ENCODE measurements at places on chromosomes 4 and X.

DNA sequence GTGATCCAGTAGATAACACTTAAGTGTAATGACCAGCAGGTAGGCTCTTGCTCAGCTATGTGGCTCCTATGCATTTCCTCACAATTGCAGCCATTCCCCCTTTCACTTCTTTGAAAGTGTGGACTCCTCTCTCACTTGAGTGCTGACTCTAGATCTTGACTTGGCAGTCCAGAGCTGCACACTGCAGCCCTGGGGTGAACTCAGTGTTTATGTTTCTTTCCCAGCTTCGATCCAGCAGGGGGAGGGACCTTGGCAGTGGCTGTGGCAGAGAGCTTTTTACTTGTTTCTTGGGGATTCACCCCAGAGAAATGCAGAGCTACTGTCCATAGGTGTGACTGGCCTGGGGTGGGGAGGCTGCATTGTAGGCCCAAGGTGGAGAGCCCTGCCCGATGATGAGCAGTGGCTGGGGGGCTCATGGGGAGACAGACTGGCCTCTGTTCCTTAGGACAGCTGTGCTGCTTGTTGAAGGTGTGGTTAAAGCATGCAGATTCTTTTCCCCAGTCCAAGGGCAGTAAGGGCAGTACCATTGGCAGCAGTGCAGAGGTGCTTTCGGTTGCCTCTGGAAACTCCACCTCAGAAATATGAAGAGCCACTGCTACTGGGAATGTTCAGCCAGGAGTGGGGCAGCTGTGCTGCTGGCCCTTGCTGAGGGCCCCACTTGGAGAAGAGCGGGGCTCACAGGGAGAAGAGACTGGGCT lies 134.7 kb downstream of the SH3BGRL start:
- DNase-seq, result no peak

- DNase-seq, result no peak
These were observed 111.3 kb upstream of the ATP8A1 start for GRCh38 chr4:42768125-42768748.

GRCh38 chrX:116862340-116862739 lies 399.6 kb upstream of the CT83 start:
- DNase-seq, result no peak

DNA sequence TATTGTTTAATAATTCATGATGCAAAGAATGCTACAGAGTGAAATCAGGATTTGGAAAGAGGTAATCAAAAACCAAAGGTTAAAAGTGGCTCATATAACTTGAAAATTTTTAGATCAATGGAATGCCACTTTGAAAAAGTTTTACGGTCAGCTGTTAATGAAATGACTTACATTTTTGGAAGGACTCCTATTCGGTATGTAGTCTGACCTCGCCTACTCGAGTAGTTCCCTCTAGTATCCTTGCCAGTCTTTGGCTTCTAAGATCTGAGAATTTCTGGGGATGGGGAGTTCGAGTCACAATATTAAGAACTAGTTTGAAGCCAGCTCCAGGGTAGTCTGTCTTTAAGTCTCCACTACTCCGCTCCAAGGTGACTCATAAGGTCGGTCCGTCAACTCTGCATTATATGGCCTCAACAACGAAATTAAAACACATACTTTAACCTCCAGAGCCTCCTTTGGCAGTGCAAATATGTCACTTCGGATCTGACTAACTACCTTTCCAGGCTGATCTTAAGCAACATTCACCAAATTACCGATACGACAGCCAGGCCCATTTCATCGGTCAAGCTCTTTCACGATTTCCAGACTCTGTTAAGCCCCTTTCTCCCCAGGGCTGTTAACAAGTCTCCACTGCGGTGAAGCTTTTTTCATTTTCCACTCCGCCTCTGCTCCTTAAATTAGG lies 733 bp upstream of the NAA15 start:
- no peak for DNase-seq

DNA sequence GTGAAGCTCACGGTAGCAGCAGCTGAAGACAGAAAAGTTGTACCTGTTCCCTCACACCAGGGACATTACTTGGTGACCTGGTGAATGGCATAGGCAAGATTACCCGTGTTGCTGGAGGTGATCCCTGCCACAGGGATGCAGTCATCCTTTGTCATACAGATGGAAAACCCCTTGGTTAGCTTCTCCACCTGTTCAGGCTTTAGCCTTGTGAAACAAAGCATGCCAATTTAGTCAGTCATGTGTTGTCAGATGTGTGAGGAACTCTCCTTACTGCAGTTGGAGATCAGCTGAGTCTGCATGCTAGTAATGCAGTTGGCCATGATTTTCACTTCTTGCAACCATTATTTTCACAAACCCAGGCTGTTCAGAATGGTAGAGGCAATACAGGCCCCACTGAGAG lies 41.0 kb downstream of the AMELX start:
- no peak for DNase-seq

DNA sequence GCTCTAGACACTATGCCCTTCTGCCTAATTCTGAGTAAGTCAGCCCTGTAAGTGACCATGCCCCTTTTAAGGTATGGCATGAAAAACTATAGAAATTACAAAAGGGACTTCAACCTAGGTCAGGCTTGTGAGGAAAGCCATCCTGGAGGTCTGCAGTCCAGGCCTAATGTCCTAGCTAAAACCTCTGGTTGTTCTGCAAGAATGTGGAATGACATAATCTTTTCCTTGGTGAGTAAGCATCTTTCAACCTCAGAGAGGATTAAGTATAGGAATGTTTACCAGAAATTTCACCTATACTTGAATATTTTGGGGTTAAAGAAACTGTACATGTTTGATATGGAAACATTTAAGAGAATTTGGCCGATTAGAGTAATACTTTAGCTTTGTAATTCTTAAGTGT lies 23.8 kb upstream of the HPSE start:
- DNase-seq, result no peak

- DNase-seq, result no peak
These were observed 274 bp upstream of the ERVMER34-1 start for GRCh38 chr4:52751487-52751911.

GRCh38 chr4:40046311-40046980 lies 10.2 kb upstream of the N4BP2 start:
- no peak for DNase-seq

- no peak for DNase-seq
These were observed 17.8 kb downstream of the TMPRSS11E start for GRCh38 chr4:68465058-68465457.

DNA sequence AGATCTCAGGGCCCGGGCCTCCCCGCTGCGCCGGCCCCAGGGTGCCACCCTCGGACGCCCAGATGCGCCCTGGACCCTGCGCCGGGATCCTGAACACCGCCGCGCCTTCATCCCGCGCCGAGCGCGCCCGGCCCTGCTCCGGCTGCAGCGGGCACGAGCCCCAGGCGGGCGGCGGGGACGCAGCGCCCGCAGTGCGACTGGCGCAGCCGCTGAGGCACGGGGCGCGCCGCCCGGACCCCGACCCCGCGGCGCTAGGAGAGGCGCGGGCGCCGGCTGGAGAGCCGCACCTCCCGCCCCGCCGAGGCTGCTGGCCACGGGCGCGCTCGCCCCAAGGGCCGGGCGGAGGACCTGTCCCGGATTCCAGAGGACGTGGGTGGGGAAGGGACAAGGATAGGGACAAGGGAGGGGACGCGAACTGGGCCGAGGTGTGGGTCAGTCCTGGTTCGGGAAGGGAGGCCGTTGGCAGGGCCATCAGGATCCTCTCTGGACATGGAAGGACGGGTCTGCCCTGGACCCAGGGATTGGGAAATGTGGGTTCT lies 1.1 kb downstream of the ZFYVE28 start:
- DNase-seq, result no peak

DNA sequence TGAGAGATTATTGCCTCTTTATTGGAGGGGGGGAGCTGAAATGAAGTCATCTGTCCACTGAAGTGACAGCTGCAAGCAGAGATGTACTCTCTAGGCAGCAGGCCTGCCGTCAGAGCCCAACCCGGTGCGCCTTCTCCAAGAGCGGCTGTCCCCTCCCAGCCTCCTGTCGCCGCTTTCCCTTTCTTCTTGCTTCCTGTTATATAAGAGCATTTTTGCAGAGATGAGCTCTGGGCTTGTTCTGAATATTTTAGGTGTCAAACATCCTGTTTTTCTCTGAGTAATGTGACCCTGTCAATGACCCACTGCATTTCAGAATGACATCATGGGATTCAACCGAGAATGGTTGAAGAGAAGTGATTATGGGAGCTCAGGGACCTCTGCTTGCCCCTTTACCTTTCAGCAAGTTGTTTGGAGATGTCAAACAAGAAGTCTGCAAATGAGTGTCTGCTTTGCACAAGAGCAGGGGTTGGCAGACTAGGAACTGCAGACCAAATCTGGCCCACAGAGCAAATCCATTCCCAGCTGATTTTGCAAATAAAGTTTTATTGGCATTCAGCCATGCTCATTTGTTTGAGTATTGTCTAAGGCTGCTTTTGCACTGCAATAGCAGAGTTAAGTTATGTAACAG lies 79.9 kb downstream of the SLC9A6 start:
- DNase-seq, result no peak

Measured in T-helper 17 cell (primary cell).